ENCODE measurements at places on chromosomes 1 and 21.

- peak; percentile 57 for DNase-seq
Measured at GRCh38 chr1:226308723-226309397, at the start of gene LIN9. Gene LIN9 (minus strand): TSS chr1:226309164. CDS start chr1:226309139, 25 bp downstream.

DNA sequence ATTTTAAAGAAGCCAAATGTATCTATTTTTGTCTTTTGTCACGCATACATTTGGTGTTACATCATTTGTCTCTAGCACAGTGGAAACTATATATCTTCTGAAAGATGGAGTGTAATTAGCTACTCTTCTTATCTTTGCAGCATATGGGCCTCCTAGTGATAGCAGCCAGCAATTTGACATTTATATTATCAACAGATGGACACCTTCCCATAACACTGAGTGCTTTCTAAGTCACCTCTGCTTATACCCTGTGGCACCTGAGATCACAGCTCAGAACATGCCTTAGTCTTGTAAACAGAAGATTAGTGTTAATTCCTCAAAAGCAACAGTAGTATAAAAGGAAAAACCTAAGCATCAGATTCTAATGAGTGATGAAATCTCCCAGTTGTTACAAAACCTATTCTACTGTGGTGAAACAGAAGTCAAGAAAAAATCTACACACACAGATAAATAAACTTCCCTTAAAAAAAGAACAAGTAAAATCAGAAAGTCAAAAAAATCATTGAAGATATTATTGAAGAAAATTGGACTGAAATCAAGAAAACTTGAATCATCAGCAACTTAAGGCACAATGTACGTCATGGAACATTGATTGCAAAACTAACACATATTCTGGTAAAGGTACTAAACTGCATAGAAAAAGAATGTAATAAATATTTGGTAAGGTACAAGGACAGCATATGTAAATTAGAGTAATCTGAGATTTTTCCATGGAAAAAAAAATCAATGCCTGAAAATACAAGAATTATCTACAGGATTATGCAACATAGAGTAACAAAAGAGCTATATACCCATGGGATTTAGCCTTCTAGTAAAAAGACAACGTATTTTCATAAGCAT lies 61.7 kb downstream of the KCNT2 start:
- DNase-seq, result no peak

DNA sequence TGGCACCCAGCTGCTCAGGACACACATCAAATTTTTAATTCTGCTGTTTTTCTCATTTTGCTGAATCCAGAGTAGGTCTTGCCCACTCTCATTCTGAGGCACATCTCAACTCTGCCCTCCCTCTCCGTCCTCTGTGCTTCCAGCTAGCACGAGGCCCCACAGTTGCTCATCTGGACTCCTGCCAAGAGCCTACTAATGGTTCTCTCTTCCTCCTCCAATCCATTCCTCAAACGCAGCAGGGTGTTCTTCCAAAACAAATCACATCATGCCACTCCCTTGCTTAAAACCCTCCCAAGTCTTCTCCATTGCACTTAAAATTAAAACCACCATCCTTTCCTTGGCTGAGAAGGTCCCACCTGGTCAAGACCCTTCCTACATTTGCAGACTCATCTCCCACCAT lies 49.8 kb upstream of the SCAF4 start:
- peak; percentile 43 for DNase-seq

GRCh38 chr1:79708646-79709265 lies 702.2 kb upstream of the ADGRL4 start:
- DNase-seq, result no peak

DNA sequence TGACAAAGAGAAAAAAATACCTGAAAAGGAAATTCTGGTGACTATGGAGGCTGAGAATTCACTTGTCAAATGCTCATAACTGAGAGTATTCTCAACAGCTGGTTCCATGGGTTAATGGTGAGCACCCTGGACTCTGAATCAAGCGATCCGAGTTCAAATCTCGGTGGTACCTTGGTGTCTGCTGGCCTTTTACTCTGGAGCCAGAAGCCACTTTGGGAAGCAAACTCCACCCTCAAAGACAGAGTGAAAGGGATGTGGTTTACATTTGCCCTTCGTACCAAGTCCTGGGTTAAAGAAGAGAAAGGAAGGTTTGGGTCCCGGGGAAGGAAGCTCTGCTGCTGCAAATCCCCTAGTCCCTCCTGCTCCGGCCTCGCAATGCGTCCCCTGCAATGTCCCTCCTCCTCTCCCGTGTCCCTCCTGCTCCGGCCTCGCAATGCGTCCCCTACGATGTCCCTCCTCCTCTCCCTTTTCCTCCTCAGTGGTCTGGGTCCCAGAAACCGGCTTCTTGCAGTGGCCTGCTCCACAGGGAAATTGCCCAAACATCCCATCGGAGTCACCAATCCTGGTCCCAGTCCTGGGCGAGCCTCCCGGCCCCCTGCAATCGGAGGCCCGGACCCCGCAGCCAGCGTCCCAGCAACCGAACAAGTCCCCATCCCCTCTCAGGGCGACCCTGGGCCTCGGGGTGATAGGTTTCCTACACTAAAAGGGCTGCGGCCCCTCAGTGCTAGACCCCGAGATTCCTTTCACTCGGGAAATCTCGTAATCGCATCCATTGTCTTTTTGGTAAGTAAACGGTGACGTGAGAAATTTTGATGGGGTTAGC lies 129.4 kb downstream of the PPIAL4G start:
- DNase-seq, result no peak

- no peak for DNase-seq
Measured at GRCh38 chr1:32783851-32784250, 33.3 kb downstream of the YARS1 start.

GRCh38 chr1:1917995-1918900 lies 831 bp downstream of the TMEM52 start:
- DNase-seq, result no peak

DNA sequence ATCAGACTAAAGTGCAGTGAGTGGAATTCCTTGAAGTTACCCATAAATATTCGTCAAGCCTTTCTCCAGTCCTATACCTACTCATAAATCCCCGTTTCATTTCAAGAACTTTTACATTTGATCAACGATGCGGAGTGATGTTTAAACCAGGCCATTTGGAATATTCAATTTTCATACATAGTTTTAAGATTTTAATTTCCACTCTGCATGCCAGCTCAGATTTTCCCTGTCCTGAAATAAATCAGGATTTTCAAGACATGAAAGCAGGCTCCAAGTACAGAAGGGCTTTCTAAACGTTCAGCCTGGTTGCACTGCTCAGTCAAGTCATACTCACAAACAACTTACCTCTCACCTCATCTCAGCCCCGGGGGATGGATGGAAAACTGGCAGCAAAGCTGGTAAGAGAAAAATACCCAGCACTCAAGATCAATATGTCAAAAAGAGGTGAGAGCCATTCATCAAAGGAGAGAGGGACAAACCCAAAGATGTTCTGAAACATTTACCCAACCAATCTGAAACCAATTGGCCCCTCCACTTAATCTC lies 418.5 kb downstream of the PLPP3 start:
- DNase-seq, result no peak

DNA sequence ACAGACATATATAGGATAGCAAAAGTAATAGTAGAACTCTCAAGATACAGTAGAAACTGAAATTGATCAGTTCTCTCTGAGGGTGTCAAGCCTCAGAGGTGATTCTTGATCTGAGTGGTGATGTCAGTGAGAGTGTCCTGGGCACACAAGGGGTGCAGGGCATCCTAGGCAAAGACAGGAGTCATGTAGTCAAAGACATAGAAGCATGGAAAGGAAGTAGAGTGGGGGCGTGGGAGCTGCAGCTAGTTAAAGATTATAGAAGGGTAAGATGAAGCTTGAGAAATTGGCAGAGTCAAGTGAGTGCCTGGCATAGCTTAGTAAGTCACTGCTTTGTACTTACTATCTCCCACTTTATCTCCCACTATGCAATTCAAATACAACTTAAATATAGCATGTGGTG lies 22.8 kb downstream of the CDC7 start:
- DNase-seq, result no peak

All from NCI-H2029 treated with DMSO at 0.1 percent for 48 hours (cell line).